GM13976 (cell line): ENCODE measurements at places on chromosomes 11 and 22.

GRCh38 chr22:26825960-26826935 lies 168.9 kb downstream of the MIAT start:
- no peak for DNase-seq

DNA sequence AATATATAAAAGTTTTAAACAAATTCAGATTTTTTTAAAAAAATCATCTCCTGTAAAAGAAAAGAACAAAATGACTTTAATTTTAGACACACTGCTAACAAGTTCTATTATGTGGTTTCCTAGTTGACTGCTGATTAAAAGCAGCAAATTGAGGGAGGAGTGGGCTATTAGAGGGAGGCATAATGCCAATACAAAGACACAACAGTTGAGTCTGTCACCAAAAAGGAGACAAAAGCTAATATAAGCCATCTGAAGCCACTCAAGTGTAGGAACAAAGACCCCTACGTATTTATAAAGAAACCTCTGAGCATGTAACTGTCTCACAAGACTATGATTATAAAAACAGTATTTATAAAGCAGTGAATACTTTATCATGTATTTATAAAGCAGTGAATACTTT lies 28.6 kb downstream of the TMEM123 start:
- no peak for DNase-seq

DNA sequence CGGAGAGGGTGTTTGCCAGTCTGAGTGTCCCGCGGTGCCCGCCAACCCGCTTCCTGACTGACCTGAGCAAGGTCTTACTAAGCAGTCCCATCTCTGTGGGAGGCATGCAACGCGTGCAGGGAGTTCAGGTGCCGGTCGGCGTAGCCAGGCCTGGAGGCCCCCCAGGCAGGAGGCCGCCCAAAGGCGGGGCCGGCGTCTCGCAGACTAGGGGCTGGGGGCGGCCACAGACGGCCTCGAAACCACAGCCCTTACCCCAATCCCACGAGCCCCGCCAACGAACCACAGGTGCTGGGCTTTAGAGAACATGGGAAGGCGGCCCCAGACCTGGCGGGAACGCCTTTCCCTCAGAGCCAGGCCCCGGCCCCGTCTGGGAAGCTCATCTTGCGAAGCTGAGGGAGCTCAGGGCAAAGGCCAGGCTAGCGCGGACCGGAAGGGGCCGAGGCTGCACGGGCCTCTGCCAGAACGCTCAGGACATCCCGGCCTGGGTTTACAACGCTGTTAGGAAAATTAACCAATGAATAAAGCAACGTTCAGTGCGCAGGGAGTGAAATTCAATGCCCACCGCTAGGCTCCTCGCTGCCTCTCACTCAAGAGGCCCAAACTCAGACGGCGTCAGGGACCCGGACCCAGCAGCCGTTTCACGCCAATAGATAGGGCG lies 2.1 kb upstream of the MTFP1 start:
- no peak for DNase-seq

DNA sequence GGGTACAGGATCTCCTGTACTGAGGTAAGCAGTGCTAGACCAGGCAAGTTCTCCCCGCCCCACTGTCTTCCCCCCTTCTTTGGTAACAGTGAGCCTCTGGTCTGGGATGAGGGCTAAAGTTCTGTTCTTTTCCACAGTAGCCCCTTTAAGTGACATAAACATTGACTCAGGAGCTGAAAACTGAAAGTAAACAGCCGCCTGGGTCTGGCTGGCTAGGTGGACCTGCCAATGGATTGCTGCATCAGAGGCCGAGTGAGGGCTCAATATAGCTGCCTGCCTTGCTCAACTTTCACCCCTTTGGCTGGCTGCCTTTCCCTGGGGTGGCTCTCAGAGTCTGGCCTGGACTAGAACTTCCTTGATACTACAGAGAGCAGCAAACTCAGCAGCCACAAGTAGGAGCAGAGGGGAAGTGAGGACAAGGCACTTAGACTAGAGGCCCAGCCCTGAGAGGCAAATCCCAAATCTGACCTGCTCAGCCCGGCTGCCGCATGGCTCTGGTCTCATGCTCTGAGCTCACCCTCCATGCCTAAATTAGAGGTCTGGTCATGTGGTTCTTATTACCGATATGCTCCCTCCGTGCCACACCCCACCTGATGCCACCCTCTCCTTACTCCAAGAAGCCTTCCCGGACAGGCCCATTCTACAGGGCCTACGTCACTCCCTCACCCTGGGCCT lies 9.6 kb upstream of the UCP3 start:
- DNase-seq = no peak

DNA sequence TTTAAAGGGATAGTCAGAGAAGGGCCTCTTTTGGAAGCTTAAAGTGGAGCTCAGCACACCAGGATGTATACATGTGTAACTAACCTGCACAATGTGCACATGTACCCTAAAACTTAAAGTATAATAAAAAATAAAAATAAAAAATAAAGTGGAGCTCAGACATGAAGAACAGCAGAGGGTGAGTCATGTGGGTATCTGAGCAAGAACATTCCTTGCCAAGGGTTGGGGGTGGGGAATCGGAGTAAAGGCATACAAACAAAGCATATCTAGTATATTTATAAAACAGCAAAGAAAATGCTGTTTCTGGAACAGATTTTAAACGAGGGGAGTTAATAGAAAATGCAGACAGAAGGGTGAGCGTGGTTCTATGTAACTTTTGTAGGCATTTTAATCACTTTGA lies 562.6 kb upstream of the ANO3 start:
- DNase-seq = no peak

DNA sequence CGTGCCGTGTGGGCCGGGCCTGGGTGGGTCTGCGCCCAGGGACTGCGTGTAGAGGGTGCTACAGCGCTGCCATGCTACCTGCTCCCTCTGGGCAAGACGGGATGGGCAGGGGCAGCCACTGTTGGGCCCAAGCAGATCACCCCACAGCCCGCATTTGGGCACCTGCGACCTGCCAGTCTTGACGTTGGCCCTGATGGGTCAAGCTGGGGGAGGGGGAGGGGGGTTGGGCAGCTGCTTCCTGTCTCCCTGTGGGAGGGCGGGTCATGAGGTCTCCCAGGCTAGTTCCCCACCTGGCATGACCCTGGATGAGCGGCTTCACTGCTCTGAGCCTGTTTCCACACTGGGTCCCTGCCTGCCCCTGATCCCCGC lies 2.8 kb upstream of the RPS19BP1 start:
- no peak for DNase-seq

GRCh38 chr22:46936378-46936903 lies 174.0 kb downstream of the TBC1D22A start:
- no peak for DNase-seq

- DNase-seq = no peak
Measured at GRCh38 chr11:19329970-19330369, 89.2 kb upstream of the E2F8 start.
